Activated CD8-positive, alpha-beta T cell treated with anti-CD3 and anti-CD28 coated beads for 36 hours (primary cell): ENCODE measurements at places on chromosomes 5 and 9. TPM values are rescaled to one million over a fixed set of nuclear protein-coding genes. Genes with fewer than 3 reads are reported as not detected.

GRCh38 chr5:58793888-58794657 is 211.2 kb downstream of the RAB3C start:
- H3K4me1 ChIP-seq: peaks cover 4% of the 10 kb centered on the region
- no peak overlapping the region for H3K4me3 ChIP-seq
- peaks cover 3% of the 10 kb centered on the region for H3K27me3 ChIP-seq
- H3K27ac ChIP-seq: no peak overlapping the region
- H3K36me3 ChIP-seq: no peaks in the 10 kb centered on the region

DNA sequence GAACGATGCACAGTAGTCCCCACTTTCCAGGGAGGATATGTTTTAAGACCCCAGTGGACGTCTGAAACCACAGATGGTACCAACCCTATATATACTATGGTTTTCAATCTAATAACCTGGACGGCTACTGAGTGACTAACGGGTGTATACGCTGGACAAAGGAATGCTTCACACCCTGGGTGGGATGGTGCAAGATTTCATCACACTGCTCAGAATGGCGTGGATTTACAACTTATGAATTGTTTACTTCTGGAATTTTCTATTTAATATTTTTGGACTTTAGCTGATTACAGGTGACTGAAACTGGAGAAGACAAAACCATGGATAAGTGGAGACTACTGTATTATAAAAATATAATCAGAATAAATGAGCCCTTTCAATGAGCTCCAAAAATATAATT is 147.6 kb upstream of the TRIM32 start:
- no peaks in the 10 kb centered on the region for H3K4me1 ChIP-seq
- no peak for DNase-seq
- H3K27me3 ChIP-seq: no peaks in the 10 kb centered on the region
- H3K4me3 ChIP-seq: no peak overlapping the region
- no peak overlapping the region for H3K27ac ChIP-seq

DNA sequence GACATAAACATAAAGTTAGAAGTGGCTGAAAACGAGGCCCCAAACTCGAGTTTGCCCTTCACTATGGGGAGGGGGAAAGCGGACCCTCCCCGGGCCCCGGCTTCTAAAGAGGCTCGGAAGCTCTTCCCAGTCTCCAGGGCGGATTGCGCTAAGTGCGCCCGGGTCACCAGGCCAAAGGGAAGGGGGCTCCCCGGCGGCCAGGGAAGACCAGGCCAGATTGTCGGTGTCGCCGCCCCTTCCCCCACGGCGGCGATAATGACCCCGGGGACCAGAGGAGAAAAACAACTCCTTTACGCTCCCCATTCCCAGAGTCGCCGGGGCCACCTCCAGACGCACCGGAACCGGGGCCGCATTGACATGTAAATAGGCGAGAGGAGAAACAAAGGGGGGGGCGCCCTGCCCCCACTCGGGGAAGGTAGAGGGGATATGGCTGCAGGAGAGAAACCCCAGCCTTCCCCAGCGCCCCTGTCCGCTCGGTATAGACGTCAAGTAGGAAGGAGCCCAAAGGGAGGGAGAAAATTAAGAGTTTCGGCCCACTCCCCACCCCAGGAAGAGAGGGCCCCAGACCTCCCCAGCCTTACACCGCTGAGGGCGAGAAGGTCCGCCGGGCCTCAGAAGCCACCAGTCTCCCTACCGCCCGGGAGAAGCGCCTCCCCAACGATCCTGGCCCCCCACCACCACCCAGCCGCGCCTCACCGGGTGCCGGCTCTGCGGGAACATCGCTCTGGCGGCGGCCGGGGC is 1.7 kb downstream of the TLE1 start:
- H3K27ac ChIP-seq: no peak overlapping the region
- H3K4me3 ChIP-seq: peak overlapping the region; percentile 62
- peaks cover 16% of the 10 kb centered on the region for H3K27me3 ChIP-seq
- no peaks in the 10 kb centered on the region for H3K36me3 ChIP-seq
- peaks cover 13% of the 10 kb centered on the region for H3K4me1 ChIP-seq

- no peaks in the 10 kb centered on the region for H3K4me1 ChIP-seq
- DNase-seq: no peak
- H3K27me3 ChIP-seq: no peaks in the 10 kb centered on the region
- no peaks in the 10 kb centered on the region for H3K36me3 ChIP-seq
- H3K27ac ChIP-seq: no peak overlapping the region
Measured at GRCh38 chr9:81411961-81412360, 277.4 kb downstream of the TLE1 start.

DNA sequence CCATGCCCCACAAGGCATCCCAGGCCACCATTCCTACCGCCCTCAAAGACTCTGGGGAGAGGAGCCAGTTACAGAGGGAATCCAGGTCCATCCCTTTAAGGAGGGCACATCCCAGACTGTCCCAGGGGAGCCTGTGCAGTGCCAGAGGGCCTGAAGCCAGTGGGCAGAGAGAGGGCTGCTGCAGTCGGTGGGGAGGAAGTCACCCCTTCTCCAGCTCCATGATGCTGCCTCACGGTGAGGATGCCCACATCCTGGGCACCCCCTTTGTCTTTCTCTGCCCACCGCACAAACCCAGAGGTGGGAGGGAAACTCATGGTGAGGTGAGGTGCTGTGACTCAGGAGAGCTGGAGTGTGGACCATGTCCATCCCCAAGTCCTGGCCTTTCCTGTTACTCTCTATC is 26.2 kb upstream of the ANKRD33B start:
- peaks cover 17% of the 10 kb centered on the region for H3K4me1 ChIP-seq
- no peaks in the 10 kb centered on the region for H3K36me3 ChIP-seq

DNA sequence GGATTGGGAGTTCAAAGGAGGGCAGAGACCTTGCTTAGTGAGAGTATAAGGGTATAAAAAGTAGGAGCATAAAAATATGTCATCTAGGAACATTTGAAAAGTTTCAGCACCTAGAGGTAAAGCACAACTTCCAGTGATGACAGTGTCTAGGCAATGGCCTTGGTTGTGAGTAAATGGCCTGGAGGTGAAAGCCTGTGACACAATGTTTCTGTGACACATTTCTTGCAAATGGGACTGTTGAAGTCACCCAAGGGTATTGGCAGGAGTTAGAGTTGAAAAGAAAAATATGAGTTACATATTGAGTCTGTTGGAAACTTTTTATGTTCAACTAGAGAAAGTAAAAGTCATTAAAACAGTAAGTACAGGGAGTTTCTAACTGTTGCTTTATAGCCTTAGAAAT is 14.8 kb downstream of the C5orf47 start:
- H3K36me3 ChIP-seq: no peaks in the 10 kb centered on the region
- no peak for DNase-seq
- no peaks in the 10 kb centered on the region for H3K4me1 ChIP-seq
- H3K4me3 ChIP-seq: no peak overlapping the region
- peaks cover 20% of the 10 kb centered on the region for H3K27me3 ChIP-seq

- H3K36me3 ChIP-seq: no peaks in the 10 kb centered on the region
- H3K27me3 ChIP-seq: no peaks in the 10 kb centered on the region
- H3K4me3 ChIP-seq: no peak overlapping the region
- no peak for DNase-seq
- H3K27ac ChIP-seq: no peak overlapping the region
- H3K4me1 ChIP-seq: no peaks in the 10 kb centered on the region
Measured at GRCh38 chr5:41095324-41096101, 24.4 kb upstream of the MROH2B start.

GRCh38 chr9:116806075-116806474 is 119.0 kb downstream of the TRIM32 start:
- H3K4me1 ChIP-seq: no peaks in the 10 kb centered on the region
- no peak overlapping the region for H3K4me3 ChIP-seq
- H3K27me3 ChIP-seq: peaks cover 4% of the 10 kb centered on the region

- no peaks in the 10 kb centered on the region for H3K36me3 ChIP-seq
- no peaks in the 10 kb centered on the region for H3K4me1 ChIP-seq
- no peak overlapping the region for H3K27ac ChIP-seq
Measured at GRCh38 chr9:110329639-110330230, 7.9 kb downstream of the TXNDC8 start.

- peak overlapping the region; percentile 9 for H3K27ac ChIP-seq
- no peak overlapping the region for H3K4me3 ChIP-seq
- H3K36me3 ChIP-seq: no peaks in the 10 kb centered on the region
Measured at GRCh38 chr5:57324181-57324580, 150.3 kb downstream of the GPBP1 start.

DNA sequence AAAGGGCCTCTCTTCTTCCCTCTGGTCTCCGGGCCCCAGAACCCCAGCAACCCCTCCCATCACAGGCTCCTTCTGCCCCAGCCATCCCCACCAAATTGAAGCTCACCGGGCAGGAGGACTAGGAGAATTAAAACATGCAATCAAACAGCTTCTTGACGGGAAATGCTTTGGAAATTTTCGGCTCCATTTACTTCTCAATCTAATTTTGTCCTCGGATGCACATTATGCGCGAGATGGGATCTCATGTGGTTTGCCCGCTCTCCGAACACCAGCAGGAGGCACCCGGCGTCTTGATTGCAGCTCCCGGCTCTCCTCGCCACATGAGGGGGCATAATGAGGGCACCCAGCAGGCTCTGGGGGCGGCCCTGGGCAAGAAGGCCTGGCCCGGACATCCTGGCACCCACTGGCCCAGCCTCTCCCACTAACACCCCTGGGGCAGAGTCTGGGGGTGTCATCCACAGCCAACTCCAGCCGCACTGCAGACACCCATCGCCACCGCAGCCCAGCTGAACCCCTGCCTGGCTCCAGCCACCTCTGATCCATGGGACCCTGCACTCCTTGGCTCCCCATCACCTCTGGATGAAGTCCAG is 135.5 kb downstream of the PAX5 start:
- no peaks in the 10 kb centered on the region for H3K36me3 ChIP-seq
- no peak for DNase-seq
- no peaks in the 10 kb centered on the region for H3K4me1 ChIP-seq
- no peak overlapping the region for H3K27ac ChIP-seq
- peaks cover 1% of the 10 kb centered on the region for H3K27me3 ChIP-seq
- no peak overlapping the region for H3K4me3 ChIP-seq

DNA sequence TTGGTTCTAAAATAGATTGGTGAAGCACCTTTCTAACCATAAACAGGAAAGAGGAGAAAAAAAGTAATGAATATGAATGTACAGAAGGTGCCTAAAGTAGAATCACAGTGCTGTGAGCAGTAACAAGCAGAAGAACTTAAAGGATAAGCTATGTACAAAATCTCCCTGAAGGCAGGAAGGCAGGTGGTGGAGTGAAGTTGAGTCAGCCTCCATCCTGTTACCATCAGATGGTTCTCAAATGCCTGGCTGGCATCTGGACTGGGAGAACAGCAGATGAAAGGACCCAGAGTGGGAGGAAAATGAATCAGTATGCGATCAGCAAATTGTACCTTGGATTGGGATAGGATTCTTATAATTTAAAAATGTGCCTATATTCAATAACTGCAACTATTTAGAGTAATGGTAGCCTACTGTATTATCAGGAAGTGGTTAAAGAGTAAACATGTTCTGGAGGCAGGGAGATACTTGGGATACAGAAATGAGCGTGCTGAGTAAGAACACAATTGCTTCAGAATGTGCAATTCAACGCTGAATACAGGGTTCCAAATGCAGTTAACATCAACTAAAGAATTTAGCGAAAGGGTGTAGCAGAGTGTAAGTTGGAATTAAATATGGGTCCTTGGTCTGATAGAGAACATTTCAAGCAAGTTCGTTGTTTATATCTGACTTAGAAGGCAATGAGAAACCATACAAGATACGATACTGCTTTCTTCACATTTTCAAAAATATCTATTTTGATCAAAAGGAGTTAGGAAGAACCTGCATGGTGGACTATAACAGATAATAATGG is 21.1 kb upstream of the FER start:
- peaks cover 28% of the 10 kb centered on the region for H3K4me1 ChIP-seq
- DNase-seq: no peak
- H3K36me3 ChIP-seq: no peaks in the 10 kb centered on the region

- no peak overlapping the region for H3K4me3 ChIP-seq
- H3K27me3 ChIP-seq: no peaks in the 10 kb centered on the region
- H3K27ac ChIP-seq: no peak overlapping the region
- peaks cover 83% of the 10 kb centered on the region for H3K4me1 ChIP-seq
Measured at GRCh38 chr5:142827934-142828576, 57.9 kb downstream of the ARHGAP26 start.

GRCh38 chr9:130479587-130479986 is 34.8 kb downstream of the ASS1 start:
- no peak overlapping the region for H3K4me3 ChIP-seq
- no peak overlapping the region for H3K27ac ChIP-seq
- H3K27me3 ChIP-seq: peaks cover 23% of the 10 kb centered on the region
- no peak for DNase-seq
- H3K36me3 ChIP-seq: no peaks in the 10 kb centered on the region

- DNase-seq: no peak
- H3K36me3 ChIP-seq: no peaks in the 10 kb centered on the region
- H3K4me1 ChIP-seq: peaks cover 3% of the 10 kb centered on the region
- H3K27me3 ChIP-seq: peaks cover 21% of the 10 kb centered on the region
- no peak overlapping the region for H3K27ac ChIP-seq
- no peak overlapping the region for H3K4me3 ChIP-seq
Measured at GRCh38 chr9:127313042-127313560, 48.5 kb downstream of the GARNL3 start.

DNA sequence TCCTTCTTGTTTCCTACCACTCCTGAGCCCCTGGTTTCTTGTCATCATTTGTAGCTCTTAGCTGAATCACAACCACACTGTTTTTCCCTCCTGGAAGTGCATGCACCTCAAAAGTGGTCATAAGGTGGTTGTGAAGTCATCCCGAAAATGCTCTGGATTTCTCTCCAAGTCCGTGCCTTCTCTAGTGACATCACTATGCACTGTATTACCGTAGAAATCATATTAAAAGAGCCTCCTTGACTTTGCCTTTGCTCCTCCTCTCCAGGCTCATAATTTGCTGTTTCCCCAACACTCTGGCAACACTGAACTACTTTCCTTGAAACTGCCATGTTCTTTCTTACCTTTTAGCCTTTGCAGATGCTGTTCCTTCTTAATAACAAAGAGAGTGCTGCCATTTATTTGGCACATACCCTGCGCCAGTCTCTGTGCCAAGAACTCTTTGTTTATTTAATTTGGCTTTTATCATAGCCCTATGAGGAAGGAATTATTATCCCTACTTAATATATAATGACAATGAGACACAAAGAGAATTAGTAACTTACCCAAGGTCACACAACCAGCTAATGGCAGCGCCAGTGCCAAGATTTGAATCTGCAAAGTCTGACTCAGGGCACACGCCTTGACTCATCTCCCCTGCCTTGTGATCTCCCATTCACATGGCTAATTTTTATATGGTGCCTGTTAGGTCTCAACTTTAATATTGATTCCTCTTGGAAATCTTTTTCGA is 115.4 kb downstream of the KIF4B start:
- H3K4me3 ChIP-seq: no peak overlapping the region
- no peak for DNase-seq
- H3K36me3 ChIP-seq: no peaks in the 10 kb centered on the region

DNA sequence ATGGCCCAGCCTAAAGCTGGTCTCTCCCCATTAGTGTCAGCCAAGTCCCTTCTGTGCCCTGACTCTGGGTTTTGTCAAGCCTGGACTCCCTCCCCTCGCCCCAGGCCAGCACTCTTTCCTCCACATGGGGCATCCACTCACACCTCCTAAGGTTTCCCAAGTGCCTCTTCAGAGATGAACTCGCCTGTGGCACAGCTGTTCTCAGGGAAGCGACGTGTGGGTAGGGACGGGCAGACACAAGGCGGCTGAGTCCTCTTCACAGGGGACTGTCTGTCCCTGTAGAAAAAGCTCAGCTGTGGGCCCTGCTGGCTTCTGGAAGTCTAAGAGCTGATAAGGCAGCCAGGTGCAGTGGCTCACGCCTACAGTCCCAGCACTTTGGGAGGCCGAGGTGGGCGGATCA is 78.5 kb downstream of the CACNA1B start:
- no peak overlapping the region for H3K27ac ChIP-seq
- no peaks in the 10 kb centered on the region for H3K27me3 ChIP-seq
- no peak for DNase-seq

The SLC38A9 gene
- total RNA-seq: 12.0 TPM

The GNA14 gene
- total RNA-seq: not detected

The EGFLAM gene
- not detected for total RNA-seq

The KIAA0825 gene
- 0.54 TPM for total RNA-seq

The C5orf24 gene
- 24.4 TPM for total RNA-seq

The SLC25A51 gene
- total RNA-seq: 27.1 TPM
